ENCODE measurements at places on chromosomes 12 and 14. TPM values are rescaled to one million over a fixed set of nuclear protein-coding genes. Genes with fewer than 3 reads are reported as not detected.
A peak's percentile ranks its signal among the peaks of the same experiment; 100 is the strongest.

GCH1 gene
- total RNA-seq = 16.8 TPM

DNA sequence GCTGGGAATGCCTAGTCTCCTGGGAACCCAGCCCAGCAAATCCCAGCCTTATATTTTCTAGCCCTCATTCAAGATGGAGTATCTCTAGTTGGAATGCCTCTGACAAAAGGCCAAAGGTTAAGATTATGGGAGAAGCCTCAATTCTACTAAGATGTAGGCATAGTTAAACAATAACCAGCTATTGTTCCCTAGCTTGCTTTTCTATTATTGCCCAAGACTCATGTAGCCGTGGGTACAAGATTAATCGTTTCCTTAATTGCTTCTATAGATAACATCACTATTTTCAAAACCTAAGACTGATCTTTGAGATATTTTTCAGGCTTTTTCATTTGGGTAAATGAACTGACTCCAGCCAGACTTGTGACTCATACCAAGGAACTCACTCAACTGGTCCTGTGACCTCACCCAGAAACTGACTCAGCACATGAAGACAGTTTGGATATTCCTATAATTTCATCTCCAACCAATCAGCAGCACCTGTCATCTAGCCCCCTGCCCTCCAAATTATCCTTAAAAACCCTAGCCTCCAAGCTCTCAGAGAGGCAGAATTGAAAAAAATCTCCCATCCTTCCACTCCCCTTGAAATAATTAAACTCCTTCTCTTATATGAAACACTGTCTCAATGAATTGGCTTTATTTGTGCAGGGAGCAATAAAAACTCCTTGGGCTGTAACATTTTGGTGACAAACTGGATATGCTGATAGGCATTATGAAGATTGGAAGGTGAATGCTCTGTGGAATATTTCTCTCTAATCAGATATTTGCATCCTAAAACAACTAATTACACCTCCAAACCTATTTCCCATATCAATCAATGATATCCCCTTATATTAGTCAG, 589.0 kb downstream of the C12orf50 start:
- peak; percentile 70 for DNase-seq
- no peaks in the 10 kb centered on the region for H3K36me3 ChIP-seq
- no peaks in the 10 kb centered on the region for H3K27me3 ChIP-seq

NPAS3 gene
- not detected for total RNA-seq

GRCh38 chr12:108547686-108548085, 13.3 kb downstream of the SART3 start:
- no peak overlapping the region for H3K27ac ChIP-seq
- H3K27me3 ChIP-seq = no peaks in the 10 kb centered on the region
- no peaks in the 10 kb centered on the region for H3K4me1 ChIP-seq
- no peak overlapping the region for H3K4me3 ChIP-seq
- 0 out of 2 replicates have a peak, but pooled peaks cover 2% of the 10 kb centered on the region for H3K36me3 ChIP-seq
- no peak for DNase-seq

DNA sequence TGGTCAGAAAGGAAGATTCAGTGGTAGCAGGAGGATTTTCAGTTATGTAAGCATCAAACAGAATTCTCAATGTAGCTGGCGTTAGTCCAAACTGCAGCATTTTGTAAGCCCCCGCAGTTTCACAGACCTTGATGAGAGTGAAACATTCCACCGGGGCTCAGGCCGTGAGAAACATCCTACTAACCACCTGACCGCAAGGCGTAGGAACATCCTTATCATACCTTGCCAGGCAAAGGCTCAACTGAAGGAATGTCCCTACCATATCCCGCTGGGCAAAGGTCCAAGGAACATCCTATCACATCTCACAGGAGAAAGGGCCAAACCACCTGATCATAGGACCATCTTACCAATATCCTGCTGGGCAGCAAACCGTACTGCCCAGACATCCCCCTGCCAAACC, 624.8 kb upstream of the TMEM132C start:
- H3K36me3 ChIP-seq = no peaks in the 10 kb centered on the region
- no peaks in the 10 kb centered on the region for H3K4me1 ChIP-seq
- H3K27me3 ChIP-seq = no peaks in the 10 kb centered on the region

MSI1 gene
- total RNA-seq = 21.7 TPM

- no peaks in the 10 kb centered on the region for H3K36me3 ChIP-seq
- no peak overlapping the region for H3K4me3 ChIP-seq
- H3K27me3 ChIP-seq = no peaks in the 10 kb centered on the region
- H3K4me1 ChIP-seq = no peaks in the 10 kb centered on the region
- DNase-seq = no peak
These were observed 22.2 kb upstream of the C12orf71 start for GRCh38 chr12:27104546-27104945.

DNA sequence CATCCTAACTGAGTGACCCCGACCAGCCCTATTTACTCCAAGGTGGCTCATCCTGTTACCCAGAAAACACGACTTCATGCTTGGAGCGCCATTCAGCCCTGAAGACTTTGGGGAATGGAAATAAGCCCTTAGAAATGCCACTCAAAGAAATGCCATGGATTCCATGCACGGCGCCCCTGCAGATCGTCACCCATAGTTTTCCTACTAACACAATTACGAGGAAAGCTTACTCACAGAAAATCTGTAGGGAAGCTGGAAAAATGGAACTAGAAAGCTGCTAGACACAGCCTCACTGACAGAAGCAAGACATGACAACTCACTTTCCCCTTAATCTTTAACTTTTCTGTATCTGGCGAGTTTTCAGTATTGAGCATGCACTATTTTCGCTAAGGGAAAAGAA, 19.5 kb downstream of the NUAK1 start:
- H3K27me3 ChIP-seq = no peaks in the 10 kb centered on the region
- H3K4me3 ChIP-seq = no peak overlapping the region
- peaks cover 67% of the 10 kb centered on the region for H3K4me1 ChIP-seq
- no peak for DNase-seq
- H3K36me3 ChIP-seq = no peaks in the 10 kb centered on the region

DNA sequence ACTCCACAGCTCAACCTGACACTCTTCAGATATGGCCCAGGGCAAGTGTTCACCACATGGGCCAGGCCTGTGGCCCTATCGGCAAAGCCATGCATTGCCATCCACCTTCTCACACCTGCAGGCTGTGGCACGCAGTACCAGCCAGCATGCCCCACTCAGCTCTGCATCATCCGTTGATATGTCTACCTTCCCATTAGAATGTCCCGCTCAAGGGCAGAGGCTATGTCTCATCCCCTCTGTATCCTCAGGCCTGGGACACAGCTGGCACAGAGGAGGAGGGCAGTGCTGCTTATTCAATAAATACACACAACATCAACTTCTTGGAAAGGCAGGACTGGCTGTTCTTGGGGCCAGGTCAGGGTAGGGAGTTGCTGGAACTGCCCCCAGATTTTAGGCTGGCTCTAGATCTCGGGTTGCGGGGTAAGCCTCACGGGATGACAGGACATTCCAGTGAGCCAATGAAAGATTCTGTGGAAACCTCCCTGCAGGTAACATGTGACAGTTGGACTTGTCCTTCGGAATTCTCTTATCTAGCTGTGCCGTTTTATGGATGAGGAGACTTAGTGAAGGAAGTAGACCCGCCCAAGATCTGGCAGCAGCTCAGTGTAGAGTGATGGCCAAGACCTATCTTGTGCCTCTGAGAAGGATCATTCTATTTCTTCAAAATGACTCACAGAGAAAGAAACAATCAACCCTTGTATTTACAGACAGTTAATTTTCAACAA, 25.6 kb downstream of the SYNE3 start:
- no peaks in the 10 kb centered on the region for H3K36me3 ChIP-seq
- DNase-seq = peak; percentile 82
- H3K4me1 ChIP-seq = peaks cover 50% of the 10 kb centered on the region
- H3K4me3 ChIP-seq = no peak overlapping the region
- H3K27me3 ChIP-seq = no peaks in the 10 kb centered on the region
- peak overlapping the region; percentile 85 for H3K27ac ChIP-seq

ETNK1 gene
- 78.7 TPM for total RNA-seq

LRRK2 gene
- 0.11 TPM for total RNA-seq

DNA sequence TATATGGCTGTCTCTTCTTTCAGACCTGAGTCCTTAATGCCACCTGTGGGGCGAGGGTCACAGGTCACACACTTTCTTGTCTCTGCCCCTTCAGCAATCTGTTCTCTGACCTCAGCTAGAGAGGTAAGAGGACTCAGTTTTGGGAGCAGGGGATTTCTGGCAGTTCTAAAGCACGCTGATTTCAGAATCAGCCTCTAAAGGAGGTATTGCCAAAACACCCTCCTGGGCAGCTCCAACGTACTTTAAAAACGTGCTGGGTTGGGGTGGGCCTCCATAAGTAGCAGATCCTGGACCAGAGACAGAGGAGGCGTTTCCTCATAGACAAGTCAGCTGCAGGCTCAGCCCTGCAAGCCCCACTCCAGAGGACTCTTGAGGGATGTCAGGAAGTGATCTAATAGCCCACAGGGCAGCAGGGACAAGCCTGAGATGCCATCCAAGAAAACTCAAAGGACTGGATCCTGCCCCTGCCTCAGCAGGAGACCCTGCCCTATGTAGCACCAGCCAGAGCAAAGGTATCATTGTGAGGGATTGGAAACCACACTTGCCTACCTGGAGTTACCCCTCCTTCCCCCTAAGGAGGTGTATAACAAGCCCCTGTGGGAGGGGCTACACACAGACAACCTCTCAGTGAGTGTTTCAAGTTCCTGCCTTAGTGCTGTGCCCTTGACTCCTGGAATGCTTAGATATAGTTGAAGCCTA, 8.5 kb downstream of the CTDSP2 start:
- no peak overlapping the region for H3K4me3 ChIP-seq
- H3K27ac ChIP-seq = peak overlapping the region; percentile 41
- no peaks in the 10 kb centered on the region for H3K27me3 ChIP-seq
- H3K4me1 ChIP-seq = peaks cover 33% of the 10 kb centered on the region
- no peaks in the 10 kb centered on the region for H3K36me3 ChIP-seq

DNA sequence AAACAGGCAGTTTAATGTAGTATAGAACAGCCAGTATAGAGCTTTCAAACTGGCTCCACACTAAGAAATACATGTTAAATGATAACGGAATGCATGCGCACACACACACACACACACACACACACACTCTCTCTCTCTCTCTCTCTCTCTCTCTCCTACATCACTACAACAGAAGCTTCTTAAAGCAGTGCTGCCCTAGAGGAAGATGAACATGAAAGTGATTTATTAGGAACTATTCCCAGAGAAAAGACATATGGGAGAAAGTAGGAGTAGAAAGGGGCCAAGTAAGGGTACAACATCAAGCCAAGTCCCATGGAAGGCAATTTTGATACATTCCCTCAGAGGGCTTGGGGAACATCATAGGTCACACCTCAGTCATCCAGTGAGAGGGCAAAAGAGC, 16.4 kb upstream of the DHRS4 start:
- no peak overlapping the region for H3K27ac ChIP-seq
- no peaks in the 10 kb centered on the region for H3K36me3 ChIP-seq
- no peak overlapping the region for H3K4me3 ChIP-seq

- no peaks in the 10 kb centered on the region for H3K36me3 ChIP-seq
- no peaks in the 10 kb centered on the region for H3K4me1 ChIP-seq
- H3K4me3 ChIP-seq = no peak overlapping the region
- DNase-seq = no peak
These were observed 178.4 kb downstream of the KCNA5 start for GRCh38 chr12:5222011-5222461.

GRCh38 chr12:106149096-106149784, 10.5 kb upstream of the NUAK1 start:
- H3K4me3 ChIP-seq = no peak overlapping the region
- H3K27ac ChIP-seq = no peak overlapping the region
- DNase-seq = peak; percentile 57
- no peaks in the 10 kb centered on the region for H3K4me1 ChIP-seq
- H3K36me3 ChIP-seq = no peaks in the 10 kb centered on the region
- no peaks in the 10 kb centered on the region for H3K27me3 ChIP-seq

TAS2R7 gene
- not detected for total RNA-seq

GRCh38 chr14:77508876-77509275, 10.3 kb upstream of the ISM2 start:
- DNase-seq = no peak
- H3K27ac ChIP-seq = no peak overlapping the region
- no peak overlapping the region for H3K4me3 ChIP-seq
- H3K36me3 ChIP-seq = no peaks in the 10 kb centered on the region
- no peaks in the 10 kb centered on the region for H3K27me3 ChIP-seq
- H3K4me1 ChIP-seq = 0 out of 2 replicates have a peak, but pooled peaks cover 5% of the 10 kb centered on the region

GRCh38 chr12:116708826-116709756, 28.8 kb downstream of the SPRING1 start:
- no peak overlapping the region for H3K27ac ChIP-seq
- no peaks in the 10 kb centered on the region for H3K27me3 ChIP-seq
- H3K4me3 ChIP-seq = no peak overlapping the region
- no peaks in the 10 kb centered on the region for H3K4me1 ChIP-seq

LIN52 gene
- total RNA-seq = 11.3 TPM

DNA sequence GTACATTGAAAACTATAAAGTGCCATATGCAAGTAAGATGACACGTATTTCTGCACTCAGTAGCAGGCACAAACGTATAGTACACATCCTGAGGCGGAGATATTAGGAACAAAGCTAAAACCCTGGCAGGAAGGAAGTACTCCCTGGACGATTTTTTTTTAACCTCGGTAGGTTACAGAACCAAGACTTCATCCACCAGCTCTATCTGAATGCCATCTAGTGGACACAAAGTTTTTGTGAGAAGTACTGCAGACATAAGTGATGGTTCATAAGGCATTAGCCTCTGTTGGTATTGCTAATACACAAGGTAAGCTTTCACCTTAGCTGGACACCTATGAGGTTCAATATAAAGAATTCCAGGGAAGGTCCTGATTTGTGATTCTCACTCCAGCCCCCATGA, 83.0 kb upstream of the CCDC196 start:
- no peaks in the 10 kb centered on the region for H3K36me3 ChIP-seq
- no peak for DNase-seq
- H3K27me3 ChIP-seq = no peaks in the 10 kb centered on the region
- no peak overlapping the region for H3K4me3 ChIP-seq

GRCh38 chr14:102795060-102795925, 18.0 kb downstream of the TRAF3 start:
- H3K27ac ChIP-seq = peak overlapping the region; percentile 77
- DNase-seq = peak; percentile 56
- no peaks in the 10 kb centered on the region for H3K36me3 ChIP-seq
- no peaks in the 10 kb centered on the region for H3K27me3 ChIP-seq
- no peak overlapping the region for H3K4me3 ChIP-seq
- H3K4me1 ChIP-seq = peaks cover 12% of the 10 kb centered on the region

DNA sequence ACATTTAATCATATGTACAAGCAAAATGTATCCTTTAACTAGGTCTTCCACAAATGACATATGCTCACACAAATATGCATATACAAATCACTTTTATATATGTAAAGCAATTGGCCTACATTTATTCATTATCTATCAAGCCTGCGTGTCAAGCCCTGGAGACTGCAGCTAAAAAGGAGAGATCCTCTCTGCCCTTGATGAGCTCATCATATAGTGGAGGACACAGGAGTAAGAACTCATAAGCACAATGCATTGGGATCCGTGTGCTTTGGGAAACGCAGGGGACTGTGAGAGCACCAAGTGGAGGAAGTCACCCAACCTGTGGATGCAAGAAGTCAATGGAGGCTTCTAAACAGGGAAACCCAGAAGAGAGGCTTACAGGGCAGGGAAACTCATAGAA, 735.7 kb downstream of the BCL11B start:
- H3K4me3 ChIP-seq = no peak overlapping the region
- no peak for DNase-seq
- no peaks in the 10 kb centered on the region for H3K4me1 ChIP-seq

CD163L1 gene
- 0.11 TPM for total RNA-seq

CINP gene
- 41.5 TPM for total RNA-seq

GRCh38 chr12:19288603-19289244, 150.6 kb upstream of the AEBP2 start:
- no peak overlapping the region for H3K27ac ChIP-seq
- H3K27me3 ChIP-seq = no peaks in the 10 kb centered on the region
- no peak for DNase-seq
- H3K4me3 ChIP-seq = no peak overlapping the region
- H3K36me3 ChIP-seq = peaks cover 3% of the 10 kb centered on the region

GRCh38 chr14:51097287-51097686, 2.4 kb upstream of the TRIM9 start:
- H3K4me1 ChIP-seq = no peaks in the 10 kb centered on the region
- H3K27ac ChIP-seq = no peak overlapping the region
- H3K27me3 ChIP-seq = no peaks in the 10 kb centered on the region

NCKAP5L gene
- 19.5 TPM for total RNA-seq

All from Caco-2 (cell line).